Fibroblast of lung (primary cell): ENCODE measurements at places on chromosomes 7 and 10.

DNA sequence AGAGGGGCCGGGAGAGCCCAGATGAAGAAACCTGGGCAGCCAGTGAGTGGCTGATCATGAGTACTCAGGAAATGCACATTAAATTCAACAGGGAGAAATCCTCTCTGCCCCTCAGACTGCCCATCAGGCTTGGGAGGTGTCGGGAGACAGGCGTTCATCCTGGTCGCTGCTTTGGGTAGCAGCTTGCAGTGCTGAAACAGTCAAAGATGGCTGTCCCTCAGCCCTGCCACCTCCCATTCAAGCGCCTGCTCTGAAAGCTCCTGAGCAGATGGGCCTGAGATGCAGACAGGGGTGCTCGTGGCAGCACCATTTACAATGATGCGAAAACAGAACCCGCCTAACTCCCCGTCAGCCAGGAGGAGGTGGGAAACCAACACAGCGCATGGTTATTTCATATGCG is 3.6 kb upstream of the JAKMIP3 start:
- no peak for DNase-seq

- no peak for DNase-seq
Measured at GRCh38 chr7:123343611-123344010, 143.8 kb upstream of the SLC13A1 start.

DNA sequence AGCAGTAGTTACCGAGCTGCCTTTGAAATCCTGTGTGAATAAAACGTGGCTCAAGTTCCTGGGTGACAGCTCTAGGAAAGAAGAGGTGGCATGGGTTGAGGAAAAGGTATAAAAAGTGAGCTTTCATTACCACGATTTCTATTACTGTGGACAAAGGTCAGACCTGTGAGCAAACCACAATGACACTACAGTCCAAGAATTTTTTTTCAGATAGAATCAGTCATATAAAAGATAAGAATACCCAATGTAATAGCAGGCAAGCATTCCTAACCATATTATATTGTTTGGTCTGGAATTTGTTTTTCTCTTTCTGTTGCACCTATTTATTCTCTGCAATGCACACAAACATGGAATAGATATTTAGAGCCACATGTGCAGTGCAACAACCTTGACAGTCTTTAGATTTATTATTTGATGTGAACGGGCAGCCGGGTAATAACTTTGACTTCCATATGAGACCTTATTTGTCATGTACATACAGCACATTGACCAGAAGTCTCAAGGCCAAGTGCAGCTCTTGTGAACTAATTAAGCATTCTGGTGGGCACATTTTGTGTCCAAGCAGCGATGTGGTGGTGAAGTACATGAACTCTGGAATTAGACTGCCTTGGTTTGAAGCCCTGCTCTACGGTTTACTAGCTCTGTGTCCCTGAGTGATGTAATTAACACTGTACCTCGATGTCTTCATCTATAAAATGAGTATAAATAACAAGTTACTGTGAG is 156.8 kb downstream of the NRCAM start:
- DNase-seq: peak; percentile 85

DNA sequence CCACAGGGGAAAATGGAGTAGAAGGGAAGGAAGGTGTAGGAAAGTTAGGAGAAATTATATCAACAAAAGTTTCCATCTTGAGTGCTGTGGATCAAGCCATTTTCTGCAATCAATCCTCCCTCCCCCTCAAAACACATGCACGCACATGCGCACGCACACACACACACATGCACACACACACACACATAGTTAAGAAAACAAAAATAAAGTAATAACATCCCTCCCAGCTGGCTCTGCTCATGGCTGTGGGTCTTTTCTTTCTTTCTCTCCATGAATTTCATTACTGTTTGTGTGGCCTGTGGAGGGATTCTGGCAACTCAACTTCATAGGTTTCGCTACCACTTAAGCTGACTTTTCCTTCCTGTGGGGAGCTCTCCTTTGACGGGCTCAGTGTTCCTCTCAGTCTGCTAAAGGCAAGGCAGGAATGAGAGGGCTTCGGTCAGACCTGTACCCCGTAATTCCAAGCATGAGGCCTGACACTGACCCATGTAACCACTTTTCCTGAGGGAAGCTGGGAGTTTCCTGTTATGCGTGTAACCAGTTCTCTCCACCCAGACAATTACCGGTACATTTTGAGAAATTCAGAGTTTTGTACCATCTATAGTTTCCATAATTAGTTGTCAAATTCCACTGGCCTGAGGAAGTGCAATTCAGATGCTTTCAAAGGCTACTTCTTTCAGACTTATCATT is 79.8 kb downstream of the ZNF92 start:
- no peak for DNase-seq

GRCh38 chr7:101315336-101315735 is 6.3 kb downstream of the IFT22 start:
- DNase-seq: peak; percentile 62

DNA sequence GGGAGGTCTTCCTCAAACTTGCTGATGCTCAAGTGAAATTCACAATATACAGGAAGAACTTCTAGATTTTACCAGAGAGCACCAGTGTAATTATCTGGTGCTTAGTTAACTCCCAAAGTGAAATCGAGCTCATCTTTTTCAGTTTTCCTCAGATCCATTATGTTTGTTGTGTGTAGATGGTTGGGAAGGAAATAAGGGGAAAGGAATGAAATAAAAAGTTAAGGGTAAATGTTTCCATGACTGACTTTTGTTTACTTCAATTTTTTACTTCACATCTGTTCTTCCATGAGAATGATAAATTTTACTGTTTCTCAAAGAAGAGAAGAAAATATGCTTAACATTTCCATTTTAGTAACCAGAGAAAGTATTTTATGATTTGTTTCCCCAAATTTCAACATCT is 21.3 kb downstream of the FAM107B start:
- DNase-seq: no peak
